Hematopoietic multipotent progenitor cell treated with erythropoietin and hydrocortisone succinate and interleukin-3 and kit ligand, for 15 days (in vitro differentiated cells): ENCODE measurements at places on chromosomes 2 and 18.
A peak's percentile ranks its signal among the peaks of the same experiment; 100 is the strongest.

GRCh38 chr18:37964885-37965571 is 399.4 kb upstream of the CELF4 start:
- DNase-seq, result no peak

GRCh38 chr2:56127463-56128152 is 56.2 kb upstream of the CCDC85A start:
- no peak for DNase-seq

DNA sequence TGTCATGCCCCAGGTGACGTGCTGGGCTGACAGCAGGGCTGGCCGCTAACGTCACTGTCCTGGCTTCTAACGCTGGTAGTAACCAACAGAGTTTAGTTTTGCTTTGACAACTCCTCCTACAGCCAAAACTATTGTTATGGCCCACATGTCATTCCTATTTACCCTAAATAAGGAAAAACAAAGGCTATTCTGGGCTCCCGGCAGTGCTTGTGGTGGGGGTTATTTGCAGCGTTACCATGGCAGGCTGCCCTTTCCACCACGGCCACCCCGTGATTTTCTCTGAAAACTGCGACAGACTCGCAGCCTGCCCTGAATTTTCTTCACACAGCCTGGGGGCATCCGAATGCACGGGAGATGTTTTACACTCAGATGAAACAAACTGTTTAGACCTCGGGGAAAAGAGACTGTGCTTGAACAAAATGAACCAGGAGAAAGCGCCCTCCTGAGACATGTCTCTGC is 115.2 kb downstream of the FAM210A start:
- no peak for DNase-seq

GRCh38 chr2:18159896-18160295 is 281.4 kb downstream of the KCNS3 start:
- DNase-seq, result no peak

- no peak for DNase-seq
Measured at GRCh38 chr2:101821828-101822458, 124.4 kb downstream of the MAP4K4 start.

GRCh38 chr2:54321047-54321446 is 65.0 kb upstream of the TSPYL6 start:
- DNase-seq, result no peak

GRCh38 chr18:48022531-48023329 is 92.3 kb upstream of the SMAD2 start:
- peak; percentile 37 for DNase-seq

DNA sequence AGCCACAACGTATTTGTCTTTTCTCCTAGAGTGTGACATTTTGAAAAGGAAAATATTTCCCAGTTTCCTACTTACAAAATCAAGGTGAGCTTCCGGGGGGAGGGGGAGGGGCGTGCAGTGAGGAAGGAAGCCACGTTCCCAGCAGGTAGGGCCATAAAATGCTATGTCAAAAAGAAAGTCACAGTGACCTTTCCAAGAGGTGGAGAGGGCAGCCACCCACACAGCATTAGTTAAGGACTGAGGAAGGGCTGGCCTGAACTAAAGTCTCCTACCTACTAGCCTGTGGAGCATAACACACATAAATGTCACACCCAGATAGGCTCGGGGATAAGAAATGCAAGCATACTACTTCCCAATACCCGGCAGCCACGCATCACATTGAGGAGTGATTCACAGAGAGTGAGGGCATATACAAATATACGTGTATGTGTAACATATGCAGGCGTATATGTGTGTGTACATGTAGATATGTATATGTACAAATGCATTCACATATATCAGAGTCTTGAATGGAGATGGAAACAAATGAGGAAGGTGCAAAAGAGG is 191.1 kb downstream of the STK39 start:
- DNase-seq, result no peak

GRCh38 chr2:16650287-16651249 is 15.1 kb downstream of the CYRIA start:
- DNase-seq, result no peak

DNA sequence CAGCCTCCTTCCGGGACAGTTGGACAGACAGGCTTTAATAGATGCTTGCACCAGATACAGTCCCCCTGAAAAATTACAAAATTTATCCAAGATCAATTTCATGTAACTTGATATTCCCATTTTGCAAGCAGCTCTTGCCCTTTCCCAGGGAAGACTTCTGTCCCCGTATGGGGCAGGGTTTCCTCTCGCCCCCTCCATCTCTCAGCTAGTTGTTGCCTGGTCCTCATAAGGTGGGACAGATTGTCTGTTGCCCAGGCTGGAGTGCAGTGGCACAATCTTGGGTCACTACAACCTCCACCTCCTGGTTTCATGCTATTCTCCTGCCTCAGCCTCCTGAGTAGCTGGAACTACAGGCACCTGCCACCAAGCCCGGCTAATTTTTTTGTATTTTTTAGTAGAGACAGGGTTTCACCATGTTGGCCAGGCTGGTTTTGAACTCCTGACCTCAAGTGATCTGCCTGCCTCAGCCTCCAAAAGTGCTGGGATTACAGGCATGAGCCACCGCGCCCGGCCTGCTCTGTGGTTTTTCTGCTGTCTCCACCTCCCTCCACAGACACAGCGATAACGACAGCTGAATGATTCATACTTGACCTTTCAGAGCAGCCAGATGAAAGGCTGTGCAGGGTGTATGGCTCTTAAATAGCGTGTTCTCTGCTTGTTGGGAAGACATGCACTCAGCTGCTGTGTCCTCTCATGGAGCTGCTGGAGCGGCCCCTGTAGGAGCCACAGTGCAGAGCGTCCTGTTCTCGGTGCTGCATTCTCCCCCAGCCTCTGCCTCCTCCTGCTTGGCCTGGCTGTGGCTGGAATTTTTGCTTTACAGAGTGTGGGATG is 61.4 kb downstream of the TTC39C start:
- no peak for DNase-seq

GRCh38 chr2:142722569-142722968 is 154.9 kb upstream of the KYNU start:
- DNase-seq, result no peak

GRCh38 chr2:200033929-200034328 is 78.5 kb downstream of the MAIP1 start:
- DNase-seq, result no peak

GRCh38 chr2:58204195-58204959 is 36.7 kb downstream of the FANCL start:
- DNase-seq, result no peak
